ENCODE measurements at places on chromosomes 12 and 14.
A peak's percentile ranks its signal among the peaks of the same experiment; 100 is the strongest.

DNA sequence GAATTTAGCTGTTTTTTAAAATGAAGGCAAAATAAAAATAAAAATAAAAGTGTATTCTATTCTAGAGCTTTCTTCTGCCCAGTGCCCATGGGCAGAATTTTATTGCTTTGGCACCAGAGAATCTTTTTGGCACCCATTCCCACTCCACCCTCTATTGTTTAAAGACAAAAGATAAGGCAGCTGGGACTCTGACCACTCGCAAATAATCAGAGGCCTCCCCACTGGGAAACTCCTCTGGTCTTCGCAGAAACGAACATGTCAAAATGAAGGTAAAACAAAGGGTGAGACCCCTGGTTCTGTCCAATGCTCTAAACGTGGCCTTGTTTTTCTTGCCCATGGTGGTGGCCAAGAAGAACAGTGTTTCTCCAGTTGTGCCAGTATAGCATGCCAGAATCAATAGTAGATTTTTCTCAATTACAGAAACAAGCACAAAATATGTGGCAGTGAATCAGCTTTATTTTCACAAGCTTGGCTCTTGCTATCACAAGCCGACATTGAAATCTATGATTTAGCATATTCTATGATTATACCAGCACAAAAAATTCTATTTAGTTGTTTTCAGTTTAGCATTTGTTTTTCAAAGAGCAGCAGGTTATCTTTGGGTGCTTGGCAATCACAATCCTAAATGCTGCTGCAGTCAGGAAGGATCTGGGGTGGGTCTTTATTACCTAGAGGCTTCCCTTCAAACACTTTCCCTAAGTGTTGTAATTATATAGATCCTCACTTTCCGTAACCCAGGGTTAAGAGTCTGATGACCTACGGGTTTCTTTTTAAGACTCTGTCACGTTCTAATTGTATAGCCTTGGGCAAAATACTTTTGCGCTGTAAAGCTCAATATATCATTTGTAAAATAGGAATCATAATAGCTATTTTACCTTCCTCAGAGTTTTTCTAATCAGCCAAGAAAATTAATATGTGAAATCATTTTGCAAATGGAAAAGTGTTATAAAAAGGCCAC is 50.5 kb downstream of the KITLG start:
- DNase-seq: no peak

DNA sequence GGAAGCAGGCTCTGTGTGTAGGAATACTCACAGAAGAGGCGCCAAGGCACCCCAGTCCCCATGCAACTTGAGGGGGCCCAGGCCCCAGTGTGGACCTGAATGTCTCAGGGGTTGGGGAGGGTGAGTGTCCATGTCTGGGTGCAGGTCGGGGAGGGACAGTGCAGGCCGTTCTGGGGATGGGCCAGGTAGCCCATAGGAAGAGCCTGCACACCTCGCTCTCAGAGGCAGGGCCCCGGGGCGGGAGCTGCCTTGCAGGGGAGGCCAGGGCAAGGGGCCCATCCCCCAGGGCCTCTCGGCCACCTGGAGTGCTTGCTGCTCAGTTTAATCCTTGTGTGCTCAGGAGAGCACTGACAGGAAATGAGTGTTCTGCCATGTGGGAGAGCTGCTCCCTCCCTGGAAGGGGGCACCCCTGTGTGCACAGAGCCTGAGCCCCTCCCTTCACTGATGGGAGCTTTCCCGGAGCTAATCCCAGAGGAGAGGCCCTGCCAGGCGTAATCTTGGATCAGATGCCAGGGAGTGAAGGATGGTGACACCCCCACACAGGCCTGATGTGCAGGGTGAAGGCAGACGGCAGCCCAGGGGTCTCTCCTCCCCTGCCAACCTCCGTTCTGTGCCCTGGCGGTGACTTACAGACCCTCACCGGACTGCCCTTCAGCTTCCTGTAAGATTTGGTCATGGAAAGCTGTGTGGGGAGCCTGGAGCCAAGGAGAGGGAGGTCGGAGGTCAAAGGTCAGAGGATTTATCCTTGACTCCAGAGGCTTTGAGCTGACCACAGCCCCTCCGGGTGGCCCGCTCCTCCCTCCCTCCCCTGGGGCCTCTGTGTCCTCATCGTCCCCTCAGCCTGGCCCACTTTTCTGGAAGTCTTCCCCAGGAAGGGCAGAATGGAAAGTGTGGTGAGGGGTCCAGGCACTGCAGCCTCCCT is 24.4 kb upstream of the FBRSL1 start:
- DNase-seq: no peak

- DNase-seq: no peak
Observed at GRCh38 chr12:94100211-94100627, 48.2 kb upstream of the PLXNC1 start.

DNA sequence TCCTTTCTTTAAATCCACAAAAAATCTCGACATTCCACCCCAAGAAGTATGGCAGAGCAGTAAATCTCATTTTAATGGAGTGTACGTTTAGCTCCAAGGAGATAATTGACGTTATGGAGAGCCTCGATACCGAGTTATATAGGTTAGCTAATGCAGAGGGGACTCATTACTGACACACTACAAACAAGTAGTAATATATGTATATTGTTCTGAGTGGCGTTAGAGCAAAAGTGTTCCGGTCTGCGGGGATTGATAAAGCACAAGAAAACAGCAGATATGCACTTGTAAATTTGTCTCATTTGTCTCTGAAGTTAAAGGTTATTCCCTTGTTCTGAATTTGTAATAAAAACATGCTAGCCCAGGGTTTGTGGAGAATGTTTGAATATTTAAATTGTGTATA is 84.1 kb downstream of the BCL11B start:
- DNase-seq: no peak

DNA sequence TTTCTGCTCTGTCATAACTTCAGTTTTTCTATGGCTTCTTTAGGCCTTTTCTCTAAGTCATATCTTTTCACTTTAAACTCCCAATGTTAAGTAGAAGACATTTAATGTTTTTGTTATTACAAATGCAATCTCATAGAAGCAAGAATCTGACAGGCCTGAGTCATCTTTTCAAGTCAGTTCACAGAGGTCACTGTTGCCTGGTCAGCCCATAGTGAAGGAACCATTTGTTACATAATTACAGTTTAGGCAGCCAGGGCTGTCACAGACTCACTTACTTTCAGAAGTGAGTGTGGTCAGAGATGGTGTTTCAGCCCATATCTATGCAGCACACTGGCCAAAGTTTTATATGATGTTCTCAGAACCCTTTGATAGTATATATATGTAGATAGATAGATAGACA is 46.5 kb downstream of the CCER1 start:
- no peak for DNase-seq

DNA sequence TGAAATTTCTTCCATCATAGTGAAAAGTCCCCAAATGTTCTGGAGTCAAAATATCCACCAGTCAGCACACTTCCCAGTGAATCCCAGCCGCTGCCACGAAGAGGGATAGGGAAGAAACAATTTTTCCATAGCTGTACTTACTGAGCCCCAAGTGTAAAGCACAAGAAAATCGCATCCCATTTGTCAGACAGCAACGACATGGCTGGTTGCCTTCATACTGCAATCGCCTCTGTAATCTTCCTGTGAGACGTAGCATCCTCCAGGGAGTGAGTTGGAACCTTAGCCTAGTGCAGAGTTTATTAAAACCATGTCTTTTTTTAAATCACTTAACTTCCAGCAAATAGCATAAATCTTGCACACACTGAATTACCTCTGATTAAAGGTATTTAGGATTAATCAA is 56.8 kb downstream of the GNG2 start:
- DNase-seq: no peak

- DNase-seq: peak; percentile 50
Observed at GRCh38 chr12:98002887-98003493, 512.4 kb upstream of the TMPO start.

GRCh38 chr12:70534466-70534865 is 102.8 kb downstream of the PTPRB start:
- no peak for DNase-seq

- DNase-seq: no peak
Observed at GRCh38 chr12:5716201-5716600, 228.9 kb downstream of the ANO2 start.

GRCh38 chr12:84760091-84760865 is 152.3 kb downstream of the SLC6A15 start:
- no peak for DNase-seq

GRCh38 chr14:67050896-67051295 is 138.3 kb upstream of the GARIN2 start:
- DNase-seq: no peak

DNA sequence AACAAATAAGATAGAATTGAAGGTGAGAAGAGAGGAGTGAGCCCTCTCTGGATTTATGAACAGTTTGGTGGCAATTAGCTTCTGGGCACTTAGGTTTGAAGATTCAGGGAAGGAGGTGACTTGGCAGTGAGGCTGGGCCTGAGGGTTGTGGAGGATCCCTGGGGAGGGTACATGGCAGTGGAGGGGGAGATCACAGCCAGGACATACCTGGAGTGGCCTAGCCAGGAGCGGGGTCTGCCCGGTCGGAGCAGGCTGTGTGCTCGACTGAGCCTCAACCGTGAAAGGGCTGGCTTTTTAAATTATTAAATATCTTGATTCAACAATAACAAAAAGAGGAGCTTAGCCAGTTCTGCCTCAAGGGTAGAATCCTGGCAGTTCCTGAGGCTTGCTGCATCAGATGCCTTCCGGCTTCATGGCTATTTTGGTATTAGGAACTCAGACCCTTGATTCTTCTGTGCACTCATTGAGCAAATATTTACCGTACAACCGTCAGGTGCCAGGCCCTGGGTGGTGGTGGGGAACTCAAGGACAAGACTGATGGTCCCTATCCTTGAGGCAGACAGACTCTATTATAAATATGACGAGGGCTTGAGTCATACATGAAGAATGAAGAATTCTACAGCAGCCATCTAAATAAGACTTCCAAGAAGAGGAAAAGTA is 73.4 kb downstream of the SPTB start:
- DNase-seq: no peak

- DNase-seq: no peak
Observed at GRCh38 chr12:31118347-31119191, 44.9 kb downstream of the DDX11 start.

DNA sequence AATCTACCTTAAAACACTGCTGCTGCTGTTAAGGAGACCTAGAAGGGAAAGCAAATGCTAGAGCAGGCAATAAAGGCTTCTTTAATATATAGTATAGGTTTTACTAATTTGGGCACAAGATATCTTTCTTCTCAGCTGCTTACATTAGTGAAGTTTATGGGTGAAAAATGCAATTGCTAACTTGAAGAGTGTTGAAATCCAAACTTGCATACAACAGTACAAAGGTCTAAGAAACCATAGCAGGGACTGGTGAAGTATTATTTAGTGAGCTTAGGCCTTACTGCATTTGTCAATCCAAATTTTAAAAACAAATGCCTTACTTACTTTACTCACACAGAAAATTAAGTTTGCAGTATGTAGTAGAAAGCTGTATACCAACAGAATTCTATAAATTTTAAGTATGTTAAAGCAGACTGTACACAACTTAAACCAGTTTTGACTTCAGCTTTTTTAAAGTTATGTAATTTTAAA is 1.4 kb upstream of the AP4S1 start:
- no peak for DNase-seq

- no peak for DNase-seq
Observed at GRCh38 chr14:85463512-85463911, 66.4 kb upstream of the FLRT2 start.

DNA sequence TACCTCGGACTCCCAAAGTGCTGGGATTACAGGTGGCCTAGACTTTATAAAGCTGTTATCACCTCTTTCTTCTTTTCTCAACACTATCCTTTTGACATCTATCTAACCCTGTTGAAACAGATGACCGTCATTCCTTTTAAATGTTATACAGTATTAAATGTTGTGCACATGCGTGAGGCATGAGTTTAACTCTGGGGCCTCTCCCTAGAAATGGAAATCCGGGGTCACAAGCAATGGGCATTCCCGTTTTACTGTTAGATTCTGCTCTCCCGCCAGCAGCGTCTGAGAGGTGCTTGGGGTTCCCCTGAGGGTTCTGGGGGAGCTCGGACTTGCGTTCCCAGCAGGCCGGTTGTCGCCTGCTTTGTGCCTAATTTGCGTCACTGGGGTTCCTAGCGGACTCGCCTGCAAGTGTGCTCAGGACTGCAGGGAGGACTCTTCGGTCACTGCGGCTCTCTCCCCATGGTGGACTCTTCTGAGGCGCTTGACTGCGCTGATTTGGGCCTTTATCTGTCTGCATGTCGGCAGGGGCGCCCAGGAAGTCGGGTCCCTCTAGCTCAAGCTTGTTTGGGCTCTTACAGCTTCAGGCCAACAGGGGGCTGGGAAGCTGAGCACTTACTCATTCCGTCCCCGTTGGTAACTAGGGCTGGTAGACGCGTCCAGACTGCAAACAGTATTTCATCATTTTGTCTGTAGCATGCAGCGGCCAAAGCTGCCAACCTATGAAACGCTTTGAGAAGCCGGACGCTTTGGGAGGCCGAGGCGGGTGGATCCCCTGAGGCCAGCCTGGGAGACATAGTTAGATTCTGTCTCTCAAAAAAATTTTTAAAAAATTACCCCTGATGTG is 1.2 kb upstream of the RAN start:
- no peak for DNase-seq

DNA sequence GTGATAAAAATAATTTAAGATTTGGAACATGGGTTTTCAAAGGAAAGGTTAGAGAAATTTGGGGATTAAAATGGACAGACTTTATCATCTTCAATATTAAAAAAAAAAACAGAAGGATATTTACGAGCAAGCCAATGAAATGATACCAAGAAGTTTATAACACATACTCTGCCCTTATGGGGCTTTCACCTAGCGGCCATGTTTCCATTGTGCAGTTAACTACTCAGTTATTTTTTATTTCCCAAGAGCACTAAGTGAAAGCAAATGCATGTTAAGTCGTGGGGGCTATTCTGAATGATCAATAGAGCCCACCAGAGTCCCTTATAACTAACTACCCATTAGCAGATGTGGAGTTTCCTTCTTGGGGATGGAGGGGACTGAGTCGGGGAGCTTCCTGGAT is 53.9 kb downstream of the ETV6 start:
- no peak for DNase-seq

- no peak for DNase-seq
Observed at GRCh38 chr14:82565825-82566224, 1032.2 kb upstream of the SEL1L start.

DNA sequence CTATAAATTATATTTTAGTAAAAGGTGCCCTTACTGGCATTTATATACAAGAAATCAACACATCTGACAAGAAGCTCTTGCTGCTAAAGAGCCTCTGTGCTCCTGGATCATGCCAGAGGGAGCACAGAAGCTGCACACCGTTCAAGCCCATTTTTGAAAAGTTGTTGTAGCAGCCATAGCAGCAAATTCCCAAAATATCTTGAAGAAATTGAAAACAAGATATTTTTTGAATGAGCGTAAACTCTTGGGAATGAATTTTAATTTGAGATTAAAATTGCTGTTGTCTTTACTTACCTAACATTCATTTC is 540 bp upstream of the CLEC2D start:
- no peak for DNase-seq

- DNase-seq: no peak
Observed at GRCh38 chr12:9184276-9184675, 23.9 kb downstream of the PZP start.

DNA sequence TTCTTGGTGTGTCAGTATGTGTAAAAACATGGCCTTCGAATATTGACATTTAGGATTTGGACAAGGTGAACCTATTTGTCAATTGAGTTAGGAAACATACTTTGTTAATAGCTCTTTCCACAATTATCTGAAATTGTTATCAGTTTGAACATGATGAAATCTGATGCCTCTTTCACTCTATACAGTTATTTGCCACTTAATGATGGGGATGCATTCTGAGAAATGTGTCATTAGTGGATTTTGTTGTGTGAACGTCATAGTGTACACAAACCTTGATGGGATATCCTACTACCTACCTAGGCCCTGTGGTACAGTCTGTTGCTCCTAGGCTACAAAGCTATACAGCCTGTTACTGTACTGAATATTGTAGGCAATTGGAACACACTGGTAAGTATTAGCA is 4.8 kb downstream of the TULP3 start:
- no peak for DNase-seq

- DNase-seq: peak; percentile 87
Observed at GRCh38 chr14:51094901-51095853, at the start of gene TRIM9. TSS of gene TRIM9 (minus strand) at chr14:51095105. CDS start at chr14:51094939, 166 bp downstream.
